ENCODE measurements at places on chromosomes 7 and 10.

DNA sequence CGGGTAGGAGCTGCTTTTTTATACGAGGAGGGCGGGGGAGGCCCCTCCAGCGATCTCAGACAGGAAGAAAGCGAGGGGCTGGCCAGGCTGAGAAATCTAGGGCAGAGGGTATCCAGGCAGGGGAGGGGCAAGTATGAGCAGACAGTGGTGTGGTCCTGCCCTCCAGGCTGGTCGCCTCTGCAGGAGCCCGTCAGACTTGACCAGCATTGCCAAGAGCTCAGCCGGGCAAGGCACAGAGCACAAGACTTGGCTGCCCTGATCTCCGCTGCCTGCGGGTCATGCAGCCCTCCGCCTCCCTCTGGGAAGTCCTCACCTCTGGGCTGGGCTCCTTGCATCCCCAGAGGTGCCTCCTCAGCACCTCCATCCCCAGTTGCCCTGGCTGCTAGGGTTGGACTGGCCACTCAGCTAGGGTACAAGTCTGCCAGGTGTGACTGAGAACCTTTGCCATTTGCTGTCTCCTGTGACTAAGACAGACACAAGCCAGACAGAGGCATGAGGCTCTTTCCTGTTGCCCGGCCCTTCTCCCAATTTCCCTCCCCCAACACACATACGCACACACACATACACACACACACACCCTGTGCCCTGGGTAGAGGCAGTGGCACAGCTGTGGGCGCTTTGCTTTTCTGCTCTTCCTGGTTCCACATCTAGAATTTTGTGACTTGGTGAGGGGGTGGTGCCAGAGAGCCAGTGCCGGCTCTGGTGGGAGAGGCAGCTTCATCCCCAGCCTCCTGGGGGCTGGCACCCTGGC is 59.1 kb upstream of the PPIF start:
- DNase-seq, result no peak

DNA sequence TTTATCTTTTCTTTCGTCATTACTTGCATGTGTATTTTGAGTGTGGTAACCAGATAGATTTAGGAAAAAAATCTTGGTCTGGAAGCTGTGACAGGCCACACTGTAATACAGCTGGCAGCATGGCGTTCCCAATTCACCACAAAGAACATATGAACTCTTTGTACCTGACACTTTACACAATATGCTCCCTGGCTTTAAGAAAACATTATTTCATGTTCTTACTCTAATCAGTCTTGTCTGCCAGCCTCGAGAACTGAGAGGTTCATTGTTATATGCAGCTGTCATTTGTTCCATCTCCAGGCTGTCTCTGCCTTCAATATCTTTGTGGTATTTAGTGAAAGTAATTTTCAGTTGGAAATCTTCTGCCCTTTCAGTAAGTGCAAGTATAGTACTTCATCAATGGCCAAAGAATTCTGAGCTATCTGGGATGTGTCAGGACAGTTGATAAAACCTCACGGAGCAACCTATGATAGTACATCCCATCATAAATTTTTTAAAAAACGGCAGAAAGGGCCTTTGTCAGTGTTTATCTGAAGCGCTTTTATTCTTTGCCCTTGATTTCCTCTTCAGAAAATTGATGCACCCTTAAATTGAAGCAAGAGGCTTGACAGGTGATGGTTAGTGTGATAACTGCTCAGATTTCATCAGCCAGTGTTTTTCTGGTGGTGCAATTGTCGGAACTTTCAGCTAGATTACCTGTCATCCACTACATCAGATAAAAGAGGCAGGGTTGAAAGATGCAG is 146.3 kb upstream of the SP8 start:
- DNase-seq, result no peak

DNA sequence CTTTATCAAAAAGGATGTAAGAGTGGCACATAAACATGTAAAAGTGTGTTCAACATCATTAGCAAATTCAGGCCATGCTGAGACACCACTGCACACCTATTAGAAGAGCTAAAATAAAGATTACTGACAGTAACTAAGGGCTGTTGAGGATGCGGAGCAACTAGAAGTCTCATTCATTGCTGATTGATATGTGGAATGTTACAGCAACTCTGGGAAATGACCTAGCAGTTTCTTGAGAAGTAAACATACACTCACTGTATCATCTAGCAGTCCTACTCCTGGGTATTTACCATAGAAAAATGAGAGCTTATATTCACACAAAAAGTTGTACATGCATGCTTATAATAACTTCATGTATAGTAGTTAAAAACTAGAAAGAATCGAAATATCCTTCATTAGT is 77.3 kb downstream of the CCSER2 start:
- no peak for DNase-seq

DNA sequence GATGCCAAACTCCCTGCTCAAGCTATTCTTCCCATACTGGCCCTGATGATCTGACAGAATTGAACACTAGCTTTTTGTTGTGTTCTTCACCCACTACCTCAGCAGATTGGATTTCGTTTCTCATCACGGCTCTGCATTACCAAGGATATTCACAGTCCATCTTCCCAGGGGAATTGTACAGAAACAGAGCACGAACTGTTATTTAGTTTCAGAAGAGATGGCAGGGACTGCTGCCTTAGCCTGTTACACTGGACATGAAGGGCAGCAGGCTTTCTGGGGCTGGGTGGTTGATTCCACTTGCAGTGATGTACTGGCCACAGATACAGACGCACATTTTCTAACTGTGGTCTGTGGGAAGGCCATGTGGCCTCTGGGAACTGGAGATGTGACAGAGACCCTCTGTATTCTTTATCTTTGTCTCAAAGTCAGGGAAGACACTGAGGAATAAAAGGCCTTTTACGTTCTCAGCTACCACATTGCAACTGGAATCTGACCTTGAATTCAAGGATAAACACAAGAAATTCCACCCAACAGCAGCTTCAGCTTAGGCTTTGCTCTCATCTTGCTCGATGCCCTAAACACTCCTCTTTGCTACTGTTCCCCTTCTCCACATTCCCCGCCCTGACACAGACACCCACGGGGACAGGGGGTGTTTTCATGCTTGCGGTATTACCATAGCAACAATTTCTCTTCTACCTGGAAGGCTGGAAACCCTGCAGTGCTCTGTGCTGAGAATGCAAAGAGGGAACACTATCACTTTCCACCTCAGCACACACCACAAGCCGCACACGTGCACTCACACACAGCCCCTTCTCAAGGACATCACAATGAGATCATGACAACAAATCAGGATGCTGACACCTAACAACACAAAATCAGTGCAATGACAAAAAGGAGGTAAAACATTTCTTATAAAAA is 81.7 kb downstream of the RNF216 start:
- DNase-seq, result peak; percentile 78

- DNase-seq, result no peak
These were observed 152.0 kb downstream of the PLPP4 start for GRCh38 chr10:120609006-120609405.

DNA sequence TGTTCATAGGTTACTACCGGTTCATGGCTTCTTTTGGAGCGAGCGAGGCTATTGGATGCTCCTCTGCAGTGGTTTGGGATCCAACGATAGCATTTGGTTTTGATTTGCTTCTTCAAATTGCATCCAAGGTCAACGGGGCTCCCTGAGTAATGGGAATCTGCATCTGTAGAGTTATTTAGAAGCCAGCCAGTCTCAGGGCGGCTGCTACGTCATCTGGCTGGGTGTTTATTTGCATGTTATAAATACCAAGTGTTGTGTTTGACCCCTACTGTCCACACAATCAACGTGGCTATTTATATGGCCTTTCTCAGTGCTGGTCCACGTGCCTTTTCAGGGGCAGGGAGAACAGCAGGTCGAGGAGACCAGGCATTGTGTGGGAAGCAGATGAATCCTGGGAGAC is 137.7 kb downstream of the PRPF18 start:
- no peak for DNase-seq

DNA sequence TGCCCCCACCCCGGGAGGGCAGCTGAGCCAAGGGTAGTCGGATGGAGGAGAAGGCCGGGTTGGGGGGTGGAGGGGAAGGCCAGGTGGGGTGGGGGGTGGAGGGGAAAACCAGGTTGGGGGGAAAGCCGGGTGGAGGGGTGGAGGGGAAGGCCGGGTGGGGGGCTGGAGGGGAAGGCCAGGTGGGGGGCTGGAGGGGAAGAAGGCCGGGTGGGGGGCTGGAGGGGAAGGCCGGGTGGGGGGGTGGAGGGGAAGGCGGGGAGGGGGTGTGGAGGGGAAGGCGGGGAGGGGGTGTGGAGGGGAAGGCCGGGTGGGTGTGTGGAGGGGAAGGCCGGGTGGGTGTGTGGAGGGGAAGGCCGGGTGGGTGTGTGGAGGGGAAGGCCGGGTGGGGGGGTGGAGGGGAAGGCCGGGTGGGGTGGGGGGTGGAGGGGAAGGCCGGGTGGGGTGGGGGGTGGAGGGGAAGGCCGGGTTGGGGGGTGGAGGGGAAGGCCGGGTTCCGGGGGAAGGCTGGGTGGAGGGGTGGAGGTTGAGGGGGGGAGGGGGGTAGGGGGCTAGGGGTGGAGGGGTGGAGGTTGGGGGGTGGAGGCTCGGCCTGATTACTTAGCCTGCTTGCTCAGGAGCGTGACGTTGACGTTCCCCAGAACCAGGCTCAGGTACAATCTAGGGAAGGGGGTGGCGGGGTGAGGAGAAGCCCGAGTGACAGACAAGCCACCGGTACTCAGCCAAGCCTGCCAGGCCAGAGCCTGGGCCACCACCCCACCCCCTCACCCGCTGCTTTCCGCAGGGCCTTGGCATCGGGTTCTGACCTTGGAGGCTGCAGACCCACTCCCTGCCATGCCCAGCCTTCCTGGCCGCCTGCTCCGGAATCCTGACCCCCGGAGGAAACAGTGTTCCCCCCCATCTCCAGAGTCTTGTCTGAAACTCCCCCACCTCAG is 5.6 kb downstream of the TMEM120A start:
- DNase-seq, result no peak

DNA sequence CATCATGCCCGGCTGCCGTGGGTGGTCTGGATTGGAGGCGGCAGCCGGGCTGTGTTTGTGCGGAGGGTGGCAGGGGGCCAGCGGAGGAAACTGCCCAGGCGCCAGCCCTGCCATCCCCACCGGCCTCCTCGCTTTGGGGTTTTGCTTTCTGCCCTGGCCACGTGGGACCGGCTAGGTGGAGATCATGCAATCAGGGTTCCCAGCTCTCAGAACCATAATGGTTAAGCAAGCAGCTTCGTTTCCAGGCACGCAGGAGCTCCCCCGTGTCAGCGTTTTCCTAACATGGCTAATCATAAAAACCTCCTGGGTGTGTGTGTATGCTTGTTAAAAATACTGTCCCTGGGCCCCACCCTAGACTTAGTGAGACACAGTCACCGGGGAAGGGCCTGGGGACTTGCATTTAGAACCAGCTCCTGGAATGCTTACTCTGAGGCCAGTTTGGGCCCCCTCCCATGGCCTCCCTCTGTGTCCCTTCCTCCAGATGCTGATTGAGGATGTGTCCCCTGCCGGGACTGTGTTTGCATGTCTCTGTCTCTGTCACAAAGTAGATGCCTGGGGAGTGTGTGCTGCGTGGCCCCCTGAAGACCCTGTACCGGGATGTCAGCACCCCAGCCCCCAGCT is 119.3 kb downstream of the CUX1 start:
- DNase-seq, result no peak

GRCh38 chr10:89242345-89242684 is 9.3 kb downstream of the LIPA start:
- DNase-seq, result no peak

GRCh38 chr10:77888356-77888703 is 38.2 kb downstream of the DLG5 start:
- DNase-seq, result no peak

DNA sequence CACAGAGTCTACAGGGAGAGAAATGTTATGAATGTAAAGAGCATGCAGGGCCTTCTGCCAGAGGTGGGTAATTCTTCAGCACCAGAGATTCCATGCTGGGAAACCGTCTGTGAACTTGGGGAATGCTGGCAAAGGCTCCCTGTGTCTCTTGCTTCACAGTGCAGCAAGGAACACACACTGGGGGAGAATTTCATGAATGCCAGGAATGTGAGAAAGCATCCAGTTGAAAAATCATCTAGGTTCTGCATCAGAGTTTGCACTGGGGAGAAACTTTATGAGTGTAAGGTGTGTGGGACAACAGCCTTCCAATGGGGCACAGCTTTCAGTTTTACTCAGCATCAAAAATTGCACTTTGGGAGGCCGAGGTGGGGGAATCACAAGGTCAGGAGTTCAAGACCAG is 224.3 kb upstream of the IGFBP3 start:
- DNase-seq, result no peak

- DNase-seq, result no peak
These were observed 1.4 kb downstream of the OTUD1 start for GRCh38 chr10:23439961-23440889.

DNA sequence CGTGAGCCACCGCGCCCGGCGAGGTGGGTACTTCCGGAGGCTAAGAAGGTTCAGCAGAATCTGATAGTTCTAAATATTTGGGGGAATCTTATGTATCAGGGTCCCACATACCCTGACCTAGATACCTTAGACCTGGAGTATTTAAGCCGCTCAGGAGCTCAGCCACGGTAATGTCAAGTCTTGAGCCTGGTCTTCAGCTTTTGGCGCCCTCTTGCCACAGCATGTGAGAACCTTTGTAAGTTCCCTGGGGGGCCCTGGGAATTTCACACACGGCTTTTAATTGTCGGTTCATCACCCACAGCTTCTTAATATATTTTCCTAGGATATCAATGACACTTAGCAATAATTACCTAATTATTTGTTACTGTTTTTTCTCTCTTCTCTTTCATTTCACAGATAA is 324.3 kb upstream of the GALNT17 start:
- no peak for DNase-seq

- no peak for DNase-seq
These were observed 180.6 kb downstream of the SEMA3E start for GRCh38 chr7:83468251-83468739.

DNA sequence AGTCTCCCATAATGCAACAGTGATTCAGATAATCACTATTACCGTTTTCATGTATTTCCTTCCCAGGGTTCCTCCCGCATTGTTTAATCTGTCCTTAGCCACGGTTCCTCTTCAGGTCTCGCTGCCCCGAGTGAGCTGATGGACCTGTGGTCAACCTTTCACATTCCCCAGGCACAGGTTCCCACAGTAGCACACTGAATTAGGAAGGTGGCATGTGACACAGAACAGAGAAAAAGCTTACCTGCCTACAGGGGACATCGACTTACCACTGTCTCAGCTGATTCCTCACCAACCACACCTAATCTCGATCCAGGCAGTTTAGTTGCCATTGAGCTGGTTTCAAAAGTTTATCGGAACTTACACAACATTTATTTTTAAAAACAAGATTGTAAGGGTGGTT is 72.2 kb downstream of the MTURN start:
- DNase-seq, result no peak

DNA sequence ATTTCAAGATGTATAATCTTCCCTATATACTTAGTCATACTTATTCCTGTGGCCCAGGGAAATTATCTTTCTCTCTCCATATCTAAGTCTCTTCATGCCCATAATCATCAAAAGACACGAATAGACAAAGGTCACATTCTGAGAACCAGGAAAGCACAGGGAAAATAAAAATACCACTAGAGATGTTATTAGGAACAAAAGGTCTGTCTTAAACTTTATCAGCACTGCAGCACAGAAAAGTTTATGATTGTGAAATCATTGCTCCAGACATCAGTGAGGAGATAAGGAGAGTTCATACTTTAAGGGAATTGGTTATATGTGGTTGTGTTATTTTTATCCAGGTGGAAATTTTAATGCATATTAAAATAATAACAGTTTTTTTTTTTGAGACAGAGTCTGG is 974.6 kb upstream of the CELF2 start:
- no peak for DNase-seq

All from T-helper 22 cell (primary cell).